ENCODE measurements at places on chromosomes 11 and 22.
A peak's percentile ranks its signal among the peaks of the same experiment; 100 is the strongest.

DNA sequence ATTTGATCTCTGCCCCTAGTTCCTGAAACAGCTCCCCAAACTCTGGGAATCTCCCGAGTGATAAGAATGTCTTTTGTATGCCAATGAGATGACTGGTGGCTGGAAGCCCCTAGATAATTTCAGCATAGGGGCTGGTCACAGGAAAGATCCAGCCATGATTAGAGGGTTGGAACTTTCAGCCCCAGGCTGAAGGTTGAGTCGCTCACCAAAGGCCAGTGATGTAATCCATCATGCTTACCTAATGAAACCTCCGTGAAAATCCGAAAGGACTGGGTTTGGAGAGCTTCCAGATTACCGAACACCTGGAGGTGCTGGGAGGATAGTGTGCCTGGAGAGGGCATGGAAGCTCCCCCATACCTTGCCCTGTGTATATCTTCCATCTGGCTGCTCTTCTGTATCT lies 26.0 kb downstream of the LRRC32 start:
- DNase-seq, result no peak

GRCh38 chr11:75355051-75355450 lies 3.6 kb upstream of the ARRB1 start:
- DNase-seq, result no peak

DNA sequence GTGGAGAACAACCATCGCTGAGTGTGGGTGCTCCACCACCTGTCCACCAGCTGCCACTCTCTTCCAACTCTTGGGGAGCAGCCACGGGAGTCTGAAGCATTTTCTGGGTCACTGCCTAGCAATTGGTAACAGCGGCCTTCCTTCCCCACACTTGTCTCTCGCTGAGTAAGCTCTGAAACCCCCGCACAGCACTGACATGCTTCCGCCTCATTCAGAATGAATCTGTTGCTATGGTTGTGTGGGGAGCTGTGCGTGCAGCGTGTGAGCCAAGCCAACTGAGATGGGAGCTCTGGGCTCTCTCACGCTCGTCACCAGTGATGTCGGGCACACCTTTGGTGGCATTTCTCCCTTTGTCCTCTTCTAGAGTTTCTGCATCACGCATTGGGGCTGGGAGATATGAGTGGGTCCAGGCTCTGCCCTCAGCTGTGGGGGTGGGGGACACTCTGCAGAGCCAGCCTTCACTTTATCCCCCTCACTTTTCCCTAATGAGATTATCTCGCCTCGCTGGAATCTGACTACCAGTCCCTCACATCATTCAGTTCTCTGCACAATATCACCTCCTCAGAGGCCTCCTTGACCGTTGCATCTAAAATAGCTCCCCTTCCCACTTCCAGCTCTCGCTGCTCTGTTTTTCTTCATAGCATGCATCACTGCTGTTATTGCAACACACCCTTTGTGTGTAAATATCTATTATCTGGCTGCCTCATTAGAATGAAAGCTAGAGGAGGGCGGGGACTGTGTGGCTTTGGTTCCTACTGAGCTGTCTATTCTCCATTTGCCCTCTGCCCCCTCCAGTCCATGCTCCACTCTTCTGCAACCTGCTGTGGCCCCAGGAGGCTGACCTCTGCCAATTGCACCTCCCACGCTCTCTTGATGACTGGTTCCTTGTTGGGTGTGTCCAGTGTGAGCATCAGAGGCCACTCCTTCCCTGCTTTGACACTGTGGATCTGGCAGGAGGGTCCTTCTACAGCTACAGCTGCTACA lies 569.9 kb upstream of the CADM1 start:
- DNase-seq, result no peak

GRCh38 chr22:32584650-32585049 lies 110.0 kb downstream of the FBXO7 start:
- DNase-seq, result peak; percentile 70

DNA sequence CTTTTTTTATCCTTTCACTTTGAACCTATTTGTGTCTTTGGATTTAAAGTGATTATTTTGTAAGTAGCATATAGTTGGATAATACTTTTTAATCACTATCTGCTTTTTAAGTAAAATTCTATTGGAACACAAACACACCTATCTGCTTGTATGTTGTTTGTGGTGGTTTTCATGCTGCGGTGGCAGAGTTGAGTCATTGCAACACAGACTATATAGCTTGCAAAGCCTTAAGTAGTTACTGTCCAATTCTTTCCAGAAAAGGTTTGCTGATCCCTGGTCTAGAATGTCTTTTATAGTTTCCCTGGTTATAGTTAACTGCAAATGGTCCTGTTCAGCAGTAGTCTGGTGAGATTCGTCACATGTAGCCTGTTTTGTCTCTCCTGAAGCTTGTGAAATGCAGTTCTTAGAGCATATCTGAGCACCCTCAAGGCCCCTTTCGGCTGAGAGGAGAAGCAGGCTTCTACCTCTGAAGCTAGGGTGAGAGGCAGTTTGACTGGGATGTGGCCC lies 21.5 kb downstream of the SHANK3 start:
- DNase-seq, result no peak

DNA sequence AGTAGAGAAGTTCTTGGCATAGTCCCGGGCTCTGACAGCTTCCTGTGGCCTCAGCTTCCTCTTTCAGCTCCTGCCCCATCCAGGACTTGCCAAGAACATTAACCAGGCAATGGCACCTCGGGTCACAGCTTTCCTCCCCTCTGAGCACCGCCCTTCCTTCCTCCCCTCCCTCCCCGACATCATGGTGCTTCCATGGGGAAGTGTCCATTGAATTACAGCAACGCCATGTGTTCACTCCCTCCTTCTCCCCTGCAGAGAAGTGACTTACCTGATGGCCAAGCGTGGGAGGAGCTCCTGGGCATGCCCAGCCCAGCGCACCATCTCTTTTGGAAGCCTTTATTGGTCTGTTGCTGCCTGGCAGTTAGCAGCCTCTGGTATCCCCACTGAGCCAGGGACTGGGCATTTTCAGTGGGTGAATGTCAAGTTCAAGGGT lies 25.8 kb upstream of the DAGLA start:
- DNase-seq, result no peak

DNA sequence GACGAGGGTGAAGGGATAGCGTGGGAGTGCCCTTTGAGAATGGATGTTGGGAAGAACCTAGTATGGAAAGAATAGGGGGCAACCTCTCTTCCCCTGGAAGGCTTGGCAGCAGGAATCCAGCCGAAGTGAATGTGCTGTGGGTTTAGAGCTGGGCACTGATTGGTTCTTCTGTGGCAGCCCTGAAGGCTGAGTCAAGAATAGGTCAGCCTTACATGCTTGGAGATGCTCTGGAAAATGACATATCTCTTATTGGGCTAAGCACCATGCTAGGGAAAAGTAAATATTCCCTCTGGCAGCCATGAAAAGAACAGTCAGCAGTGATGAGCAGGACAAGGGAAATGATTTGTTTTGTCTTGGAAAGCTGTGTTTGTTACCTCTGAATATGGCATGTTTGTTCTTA lies 149.5 kb downstream of the COMMD9 start:
- no peak for DNase-seq

Data from AG09319 (cell line).